ENCODE measurements at places on chromosomes 3 and 15.

DNA sequence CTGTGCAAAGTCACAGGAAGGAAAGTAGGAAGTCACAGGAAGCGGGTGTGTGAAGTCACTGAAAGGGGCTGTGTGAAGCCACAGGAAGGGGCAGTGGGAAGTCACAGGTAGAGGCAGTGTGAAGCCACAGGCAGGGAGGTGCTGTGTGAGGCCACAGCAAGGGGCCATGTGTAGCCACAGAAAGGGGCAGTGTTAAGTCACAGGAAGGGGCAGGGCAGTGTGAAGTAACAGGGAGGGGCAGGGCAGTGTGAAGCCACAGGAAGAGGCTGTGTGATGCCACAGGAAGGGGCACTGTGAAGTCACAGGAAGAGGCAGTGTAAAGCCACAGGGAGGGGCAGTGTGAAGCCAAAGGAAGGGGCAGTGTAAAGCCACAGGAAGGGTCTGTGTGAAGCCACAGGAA is 36.5 kb downstream of the GASK1A start:
- DNase-seq, result no peak
- H3K27me3 ChIP-seq, result no peaks in the 10 kb centered on the region
- no peak overlapping the region for H3K4me3 ChIP-seq
- no peaks in the 10 kb centered on the region for H3K36me3 ChIP-seq
- peaks cover 65% of the 10 kb centered on the region for H3K4me1 ChIP-seq
- H3K27ac ChIP-seq, result peak overlapping the region; percentile 71

DNA sequence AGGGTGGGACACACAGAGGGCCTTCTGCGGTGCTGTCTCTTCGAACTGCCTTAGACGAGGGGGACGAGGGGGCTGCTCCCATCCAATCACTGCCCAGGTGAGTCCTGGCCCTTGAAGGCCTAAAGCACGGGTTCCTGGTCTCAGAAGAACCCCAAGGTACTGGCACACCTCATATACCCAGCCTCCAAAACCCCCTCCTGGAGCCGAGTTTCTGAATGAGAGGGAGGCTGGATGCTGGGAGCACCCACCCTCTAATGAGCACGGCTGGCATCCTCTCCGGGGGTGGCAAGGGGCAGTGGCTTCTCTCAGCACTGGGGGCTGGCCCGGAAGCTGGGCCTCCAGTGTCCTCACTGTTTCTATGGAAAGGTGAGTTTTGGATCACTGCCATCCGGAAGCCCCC is 165.6 kb downstream of the LRRK1 start:
- no peaks in the 10 kb centered on the region for H3K36me3 ChIP-seq
- H3K27me3 ChIP-seq, result no peaks in the 10 kb centered on the region
- no peak overlapping the region for H3K4me3 ChIP-seq
- no peak for DNase-seq

DNA sequence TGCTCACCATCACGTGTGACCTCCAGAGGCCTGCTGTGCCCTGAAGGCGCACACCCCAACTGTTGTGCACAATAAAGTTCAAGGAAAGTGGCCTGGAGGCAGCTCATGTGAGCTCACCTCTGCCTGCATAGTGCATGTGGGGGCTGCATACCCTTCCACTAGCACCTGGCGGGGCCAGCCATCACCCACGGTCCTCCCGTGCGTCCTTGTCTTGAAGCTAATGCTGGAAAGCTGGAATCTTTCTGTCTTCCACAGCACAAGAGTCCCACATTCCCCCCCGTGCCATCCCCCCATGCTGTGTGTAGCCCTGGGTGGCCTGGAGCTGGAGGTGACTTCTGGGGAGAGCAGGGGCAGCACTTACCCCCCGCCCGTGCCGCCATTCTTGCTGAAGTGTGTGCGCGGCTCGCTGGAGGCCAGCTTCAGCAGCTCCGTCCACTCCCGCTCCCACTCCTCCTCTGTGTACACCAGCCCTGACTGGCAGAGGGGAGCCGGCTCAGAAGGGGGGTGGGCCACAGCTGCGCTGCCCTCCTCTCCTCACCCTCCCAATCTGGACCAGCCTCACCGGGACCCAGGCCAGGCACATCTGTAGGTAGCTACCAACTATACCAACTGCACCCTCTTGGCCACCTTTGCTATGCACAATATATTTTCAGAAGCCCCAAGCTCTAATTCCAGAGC is 199.5 kb downstream of the KLF13 start:
- H3K4me3 ChIP-seq, result no peak overlapping the region
- no peaks in the 10 kb centered on the region for H3K4me1 ChIP-seq
- no peak overlapping the region for H3K27ac ChIP-seq
- H3K36me3 ChIP-seq, result no peaks in the 10 kb centered on the region
- no peaks in the 10 kb centered on the region for H3K27me3 ChIP-seq

DNA sequence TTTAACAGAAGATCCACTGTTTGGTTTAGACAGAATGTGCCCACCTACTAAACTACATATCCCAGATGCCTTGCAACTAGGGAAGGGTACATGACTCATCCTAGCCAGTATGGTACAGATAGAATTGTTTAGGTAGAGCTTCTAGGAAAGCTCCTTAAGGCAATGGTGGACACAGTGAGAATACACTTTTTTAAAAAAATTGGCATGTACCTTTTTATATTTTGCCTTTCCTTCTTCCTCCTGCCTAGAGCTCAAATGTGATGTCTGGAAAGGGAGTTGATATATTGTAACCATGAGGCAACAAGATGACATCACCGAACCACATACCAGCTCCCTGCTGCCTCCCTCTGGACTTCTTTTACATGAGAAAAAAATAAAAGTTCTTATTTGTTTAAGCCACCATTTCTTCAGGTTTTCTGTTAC is 14.4 kb upstream of the C3orf80 start:
- no peak for DNase-seq
- no peaks in the 10 kb centered on the region for H3K4me1 ChIP-seq
- H3K4me3 ChIP-seq, result no peak overlapping the region
- no peak overlapping the region for H3K27ac ChIP-seq
- H3K36me3 ChIP-seq, result no peaks in the 10 kb centered on the region

- peaks cover 6% of the 10 kb centered on the region for H3K4me1 ChIP-seq
- no peak for DNase-seq
- no peaks in the 10 kb centered on the region for H3K36me3 ChIP-seq
- H3K4me3 ChIP-seq, result no peak overlapping the region
These were observed 146.1 kb downstream of the TPRG1 start for GRCh38 chr3:189317911-189318310.

- DNase-seq, result no peak
- no peaks in the 10 kb centered on the region for H3K27me3 ChIP-seq
- no peaks in the 10 kb centered on the region for H3K4me1 ChIP-seq
- H3K27ac ChIP-seq, result no peak overlapping the region
- H3K36me3 ChIP-seq, result peaks cover 93% of the 10 kb centered on the region
These were observed 32.0 kb downstream of the MRPS25 start for GRCh38 chr3:15033103-15033502.

- H3K4me1 ChIP-seq, result no peaks in the 10 kb centered on the region
- no peaks in the 10 kb centered on the region for H3K27me3 ChIP-seq
- no peak overlapping the region for H3K27ac ChIP-seq
- H3K36me3 ChIP-seq, result no peaks in the 10 kb centered on the region
These were observed 52.1 kb upstream of the EPHB1 start for GRCh38 chr3:134743006-134743405.

DNA sequence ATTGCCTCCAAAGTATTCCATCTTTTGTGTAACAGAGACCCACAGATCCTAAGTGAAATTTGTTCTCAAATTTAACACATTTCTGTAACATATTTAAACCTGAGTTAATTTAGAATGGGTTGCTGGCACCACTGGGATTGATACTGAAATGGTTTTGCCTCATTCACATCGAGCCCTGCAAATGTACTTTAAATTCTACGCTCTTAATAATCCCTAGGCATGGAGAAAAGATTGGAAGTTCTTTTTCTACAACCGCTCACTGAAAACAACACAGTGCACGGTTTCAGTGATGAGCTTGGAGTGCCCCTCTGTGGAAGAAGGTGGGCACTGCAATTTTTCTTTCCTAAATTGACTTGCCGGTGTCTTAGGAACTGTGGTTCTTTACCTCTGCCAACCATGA is 109.9 kb upstream of the ATP11B start:
- H3K36me3 ChIP-seq, result no peaks in the 10 kb centered on the region
- peaks cover 13% of the 10 kb centered on the region for H3K4me1 ChIP-seq
- no peak overlapping the region for H3K4me3 ChIP-seq
- peaks cover 9% of the 10 kb centered on the region for H3K27me3 ChIP-seq
- peak; percentile 36 for DNase-seq

- no peak overlapping the region for H3K4me3 ChIP-seq
- H3K27ac ChIP-seq, result no peak overlapping the region
- H3K4me1 ChIP-seq, result peaks cover 20% of the 10 kb centered on the region
These were observed 72.1 kb downstream of the TLE3 start for GRCh38 chr15:70025413-70026296.

DNA sequence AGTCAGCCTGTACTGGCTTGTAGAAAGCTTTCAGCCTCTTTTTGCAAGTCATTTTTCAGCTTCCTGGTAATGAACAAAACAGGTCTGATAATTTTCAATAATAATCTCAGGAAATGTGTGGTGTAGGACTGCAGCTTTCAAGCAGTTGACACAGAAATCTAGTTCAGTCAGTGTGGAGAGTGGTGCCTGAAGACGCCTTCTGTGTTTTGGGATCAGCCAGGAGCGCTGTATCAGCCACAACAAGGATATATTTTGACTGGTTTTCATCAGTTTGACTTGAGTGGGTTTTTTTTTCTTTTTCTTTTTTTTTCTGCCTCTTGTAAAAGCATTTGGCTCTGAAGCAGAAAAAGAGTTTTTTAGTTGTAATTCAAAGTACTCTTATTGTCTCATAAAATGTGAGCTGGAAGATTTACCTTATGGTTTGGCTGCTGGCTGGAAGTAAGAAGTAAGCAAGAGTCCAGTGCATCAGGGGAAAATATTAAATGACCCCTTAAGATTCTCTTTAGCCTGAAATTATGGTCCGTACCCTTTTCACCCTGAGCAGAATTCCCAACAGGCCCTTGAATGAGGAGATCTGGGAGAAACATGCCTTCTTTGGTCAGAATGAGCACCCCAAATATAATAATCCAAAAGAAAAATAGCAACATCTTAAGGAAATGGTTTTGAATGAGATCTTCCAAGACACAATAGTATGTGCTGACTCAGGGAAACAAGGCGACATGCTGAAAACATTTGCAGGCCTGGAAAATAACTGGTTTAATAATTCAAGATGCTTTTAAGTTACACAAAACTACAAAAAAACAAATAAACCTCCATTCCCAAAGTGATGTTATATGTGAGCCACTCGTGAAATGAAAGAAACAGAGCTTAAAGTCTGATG is 332.7 kb upstream of the ADAMTS9 start:
- H3K4me1 ChIP-seq, result no peaks in the 10 kb centered on the region
- H3K27me3 ChIP-seq, result no peaks in the 10 kb centered on the region
- H3K4me3 ChIP-seq, result no peak overlapping the region

DNA sequence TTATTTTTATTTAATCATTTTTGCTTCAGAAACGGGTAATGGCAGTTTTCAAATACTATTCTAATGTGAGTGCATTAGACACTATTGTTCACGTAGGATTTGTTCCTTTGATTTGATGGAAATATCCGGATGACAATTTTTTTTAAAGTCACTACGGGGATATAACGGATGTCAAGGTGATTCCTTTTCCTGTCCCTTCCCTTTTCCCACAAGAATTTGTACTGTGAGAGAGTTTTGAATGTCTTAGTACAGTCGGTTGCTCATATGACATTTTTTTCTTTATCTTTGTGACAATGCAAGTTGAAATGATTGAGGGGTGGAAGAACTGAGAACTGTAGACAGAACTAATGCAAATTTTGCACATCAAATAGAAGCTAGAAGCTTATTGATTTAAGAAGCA is 209.5 kb downstream of the GRM7 start:
- no peak overlapping the region for H3K27ac ChIP-seq
- no peaks in the 10 kb centered on the region for H3K27me3 ChIP-seq
- H3K4me3 ChIP-seq, result no peak overlapping the region
- DNase-seq, result no peak
- no peaks in the 10 kb centered on the region for H3K36me3 ChIP-seq
